ENCODE measurements at places on chromosomes 12 and 14.
A peak's percentile ranks its signal among the peaks of the same experiment; 100 is the strongest.

GRCh38 chr12:112107306-112108201, 1.0 kb downstream of the NAA25 start:
- DNase-seq = no peak

- peak; percentile 85 for DNase-seq
These were observed 35.9 kb upstream of the FOS start for GRCh38 chr14:75242546-75243273.

DNA sequence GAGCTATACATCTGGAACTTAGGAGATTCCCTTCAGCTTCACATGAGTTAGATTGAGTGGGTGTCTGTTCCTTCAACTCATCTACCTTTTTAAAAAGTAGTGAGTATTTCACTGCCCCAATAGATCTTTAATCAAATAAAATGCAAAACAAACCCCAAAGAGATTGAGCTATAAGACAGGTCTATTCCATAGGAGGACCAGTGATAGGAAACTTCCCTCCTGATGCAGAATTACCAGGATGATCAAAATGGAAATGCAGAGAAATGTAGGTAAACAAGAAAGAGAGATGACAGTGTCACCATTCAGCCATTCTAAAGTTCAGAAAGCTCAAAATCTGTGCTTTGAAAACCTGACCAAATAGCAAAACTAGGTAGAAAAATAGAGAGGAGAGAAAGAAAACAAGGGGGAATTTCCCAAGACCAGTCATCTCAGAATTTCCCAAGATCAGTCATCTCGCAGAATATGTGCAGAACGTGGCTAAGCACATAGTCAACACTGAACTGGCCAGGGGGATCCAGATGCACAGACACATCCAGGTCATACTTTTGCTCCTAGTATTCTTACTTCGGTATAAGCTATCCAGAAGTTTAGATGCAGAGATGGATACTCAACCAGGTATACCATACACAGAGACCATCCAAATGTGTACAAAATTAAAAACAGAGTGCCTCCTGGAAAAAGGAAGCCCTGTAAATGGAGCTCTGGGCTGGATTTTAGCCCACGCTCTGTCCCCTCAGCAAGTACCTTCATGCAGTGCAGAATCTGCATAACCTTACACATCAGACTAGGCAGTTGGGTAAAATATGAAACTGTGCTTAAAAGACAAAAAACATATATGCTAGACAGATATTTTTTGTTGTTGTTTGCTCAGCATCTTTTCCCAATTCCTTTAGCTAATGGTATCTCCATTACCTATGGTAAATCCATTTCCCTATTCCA, 27.4 kb downstream of the SLC41A2 start:
- DNase-seq = no peak

DNA sequence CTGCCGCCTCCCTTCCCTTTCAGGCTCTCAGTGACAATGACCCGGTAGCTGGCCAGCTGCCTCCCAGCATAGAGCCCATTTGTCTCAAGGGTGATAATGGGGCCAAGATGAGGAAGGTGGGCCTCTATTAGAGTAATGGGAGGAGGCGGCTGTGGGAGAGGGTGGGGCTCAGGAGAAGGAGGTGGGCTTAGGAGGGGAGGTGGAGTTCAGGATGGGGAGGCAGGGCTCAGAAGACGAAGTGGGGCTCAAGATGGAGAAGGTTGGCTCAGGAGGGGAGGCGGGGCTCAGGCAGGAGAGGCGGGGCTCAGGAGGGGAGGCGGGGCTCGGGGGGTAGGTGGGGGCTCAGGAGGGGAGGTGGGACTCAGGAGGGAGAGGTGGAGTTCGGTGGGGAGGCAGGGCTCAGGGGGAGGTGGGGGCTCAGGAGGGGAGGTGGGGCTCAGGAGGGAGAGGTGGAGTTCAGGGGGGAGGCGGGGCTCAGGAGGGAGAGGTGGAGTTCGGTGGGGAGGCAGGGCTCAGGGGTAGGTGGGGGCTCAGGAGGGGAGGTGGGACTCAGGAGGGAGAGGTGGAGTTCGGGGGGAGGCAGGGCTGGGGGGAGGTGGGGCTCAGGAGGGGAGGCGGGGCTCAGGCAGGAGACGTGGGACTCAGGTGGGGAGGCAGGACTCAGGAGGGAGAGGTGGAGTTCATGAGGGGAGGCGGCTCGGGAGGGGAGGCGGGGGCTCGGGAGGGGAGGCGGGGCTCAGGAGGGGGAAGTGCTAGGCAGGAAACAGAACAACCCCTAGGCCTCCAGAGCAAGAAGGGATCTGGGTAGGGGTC, 36.8 kb downstream of the IQSEC3 start:
- DNase-seq = peak; percentile 100

DNA sequence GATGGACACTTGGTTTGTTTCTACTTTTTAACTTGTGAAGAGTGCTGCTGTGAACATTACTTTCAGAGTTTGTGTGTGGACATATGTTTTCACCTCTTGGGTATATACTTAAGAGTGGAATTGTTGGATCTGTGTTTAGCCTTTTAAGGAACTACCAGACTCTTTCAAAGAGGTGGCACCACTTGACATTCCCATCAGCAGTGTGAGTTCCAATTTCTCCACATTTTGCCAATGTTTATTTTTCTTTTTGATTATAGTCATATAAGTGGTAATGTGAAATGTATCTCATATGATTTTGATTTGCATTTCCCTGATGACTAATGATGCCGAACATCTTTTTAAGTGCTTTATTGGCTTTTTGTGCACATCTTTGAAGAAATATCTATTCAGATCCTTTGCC, 44.8 kb downstream of the ARHGAP5 start:
- no peak for DNase-seq

DNA sequence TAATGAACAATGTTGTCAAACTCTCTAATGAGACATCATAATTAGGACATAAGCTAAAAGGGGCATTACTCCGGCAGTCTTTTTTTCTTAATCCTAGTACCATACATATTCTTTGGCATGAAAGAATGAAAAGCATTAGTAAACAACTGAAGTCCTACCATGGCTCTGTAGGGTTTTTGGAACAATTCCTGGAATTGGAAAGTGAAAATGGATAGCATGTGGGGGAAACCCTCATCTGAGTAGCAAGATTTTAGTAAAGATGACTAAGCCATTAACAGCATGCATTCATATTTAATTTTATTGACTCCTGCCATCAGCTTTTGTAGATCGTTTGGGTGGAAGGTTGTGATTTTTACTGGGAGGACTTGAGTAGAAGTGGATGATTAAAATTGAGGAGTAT, 216.2 kb upstream of the PDZRN4 start:
- DNase-seq = no peak

DNA sequence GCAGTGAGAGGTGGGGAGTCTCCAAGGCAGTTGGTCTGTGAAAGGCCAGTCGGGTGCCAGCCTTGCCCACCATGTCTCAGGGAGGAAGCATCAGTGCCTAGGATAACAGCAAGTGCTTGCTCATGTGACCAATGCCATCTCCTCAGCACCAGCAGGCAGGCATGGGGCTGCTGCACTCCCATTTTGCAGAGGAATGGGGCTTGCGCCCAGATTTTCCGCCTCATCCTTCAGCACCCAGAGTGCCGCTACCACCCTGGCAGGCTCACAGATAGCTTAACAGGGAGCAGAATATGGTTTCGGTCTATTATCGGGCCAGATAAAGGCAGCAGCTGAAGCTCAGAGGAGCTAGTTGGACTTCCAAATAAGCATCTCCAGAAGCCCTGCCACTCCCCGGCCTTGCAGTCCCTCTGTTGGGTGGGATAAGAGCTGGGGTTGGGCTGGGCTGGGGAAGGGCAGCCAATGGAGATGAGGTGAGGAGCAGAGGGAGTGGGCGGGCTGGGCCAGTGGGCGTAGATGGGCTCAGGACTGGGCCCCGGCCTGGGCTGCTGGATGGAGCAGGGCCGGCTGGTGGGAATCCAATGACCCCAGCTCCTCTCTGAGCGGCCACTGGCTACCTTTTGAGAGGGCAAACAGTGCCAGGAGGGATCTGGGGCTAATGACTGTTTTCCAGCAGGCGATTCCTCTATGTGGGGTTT, 8.4 kb upstream of the KRT80 start:
- DNase-seq = no peak

- DNase-seq = no peak
These were observed 51.5 kb downstream of the DCAF5 start for GRCh38 chr14:69101331-69101826.

DNA sequence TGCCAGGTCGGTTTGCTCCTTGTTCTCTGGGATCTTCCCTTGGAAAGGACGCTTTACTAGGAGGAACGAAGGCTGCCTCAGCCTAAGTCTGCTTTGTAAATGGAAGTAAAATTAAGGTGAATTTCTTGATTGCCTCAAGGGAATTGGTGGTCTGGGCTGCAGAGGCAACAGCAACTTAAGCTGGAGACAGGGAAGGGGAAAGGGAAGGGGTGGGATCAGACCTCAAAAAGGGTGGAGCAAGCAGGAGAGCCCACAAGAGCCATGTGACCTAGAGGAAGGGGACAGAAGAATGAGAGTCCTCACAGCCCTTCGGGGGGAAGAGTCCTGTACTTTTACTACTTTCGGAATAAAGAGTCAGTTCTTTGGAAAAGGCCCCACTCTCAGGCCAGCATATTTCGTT, 147.9 kb downstream of the PPM1H start:
- no peak for DNase-seq

DNA sequence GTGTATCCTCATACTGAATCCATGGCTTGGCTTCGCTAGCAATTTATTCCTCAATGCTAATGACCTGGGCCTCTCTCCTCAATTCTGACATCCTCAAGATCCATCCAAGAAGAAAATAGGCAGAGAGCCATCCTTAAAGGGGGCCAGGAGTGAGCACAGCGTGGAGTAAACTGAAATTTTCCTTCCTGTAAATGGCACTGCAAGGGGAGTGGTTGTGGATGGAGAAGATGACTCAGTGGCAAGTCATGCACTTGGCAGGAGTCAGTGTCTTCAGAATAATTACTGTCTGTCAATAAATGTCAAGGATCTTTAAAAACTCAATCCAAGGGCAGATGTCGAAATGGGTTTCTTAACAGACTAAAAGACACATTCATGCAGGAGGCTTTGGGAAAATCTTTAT, 88.0 kb upstream of the TMEM132C start:
- no peak for DNase-seq

GRCh38 chr14:90534091-90534837, 137.4 kb downstream of the CALM1 start:
- no peak for DNase-seq

- no peak for DNase-seq
These were observed 23.3 kb downstream of the C14orf132 start for GRCh38 chr14:96062506-96062905.

DNA sequence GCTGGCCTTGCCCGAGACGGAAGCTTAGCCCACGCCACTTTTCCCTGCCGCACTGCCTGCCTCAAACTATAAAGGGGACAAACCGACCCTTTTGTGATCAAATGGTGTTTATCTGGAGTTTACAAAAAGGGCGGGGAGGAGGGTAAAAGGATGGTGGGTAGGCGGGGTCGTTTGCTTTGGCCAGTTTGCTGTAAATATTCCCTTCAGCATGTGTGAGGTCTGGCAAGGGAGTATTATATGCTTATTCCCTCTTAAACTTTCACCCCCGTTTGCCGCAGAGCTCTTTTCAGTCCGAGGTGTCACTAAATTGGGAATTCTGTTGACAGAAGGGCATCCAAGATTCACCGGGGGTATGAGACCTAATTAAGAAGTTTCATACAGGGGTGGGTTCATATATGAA, 3.8 kb upstream of the TBX3 start:
- no peak for DNase-seq

DNA sequence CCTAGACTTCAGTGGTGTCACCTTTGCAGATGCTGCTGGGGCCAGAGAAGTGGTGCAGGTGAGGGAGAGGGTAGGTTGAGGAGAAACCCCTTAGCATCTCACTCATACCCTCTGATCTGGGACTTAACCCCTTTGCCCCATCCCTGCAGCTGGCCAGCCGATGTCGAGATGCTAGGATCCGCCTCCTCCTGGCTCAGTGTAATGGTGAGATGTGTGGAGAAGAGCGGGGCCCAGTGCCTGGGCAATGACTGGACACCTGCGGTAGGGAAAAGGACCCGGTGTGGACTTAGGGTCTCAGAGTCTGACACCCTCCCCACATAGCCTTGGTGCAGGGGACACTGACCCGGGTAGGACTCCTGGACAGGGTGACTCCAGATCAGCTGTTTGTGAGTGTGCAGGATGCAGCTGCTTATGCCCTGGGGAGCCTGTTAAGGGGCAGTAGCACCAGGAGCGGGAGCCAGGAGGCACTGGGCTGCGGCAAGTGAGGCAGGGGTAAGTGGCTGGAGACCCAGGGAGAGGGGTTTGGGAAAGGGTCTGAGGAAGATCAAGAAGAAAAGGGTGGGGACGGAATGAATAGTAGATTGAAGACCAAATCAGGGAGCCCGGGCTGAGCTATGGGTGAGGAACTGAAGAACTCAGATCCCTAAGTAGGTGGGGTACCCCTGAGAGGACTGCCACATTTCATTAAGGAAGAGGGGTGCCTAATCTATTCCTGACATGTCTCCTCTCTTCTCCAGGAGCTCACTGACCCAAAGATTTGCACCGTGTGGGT, 7.6 kb downstream of the B4GALNT1 start:
- no peak for DNase-seq

GRCh38 chr14:62003701-62004100, 241.5 kb downstream of the SNAPC1 start:
- no peak for DNase-seq

GRCh38 chr12:85796001-85796400, 40.2 kb downstream of the RASSF9 start:
- no peak for DNase-seq

DNA sequence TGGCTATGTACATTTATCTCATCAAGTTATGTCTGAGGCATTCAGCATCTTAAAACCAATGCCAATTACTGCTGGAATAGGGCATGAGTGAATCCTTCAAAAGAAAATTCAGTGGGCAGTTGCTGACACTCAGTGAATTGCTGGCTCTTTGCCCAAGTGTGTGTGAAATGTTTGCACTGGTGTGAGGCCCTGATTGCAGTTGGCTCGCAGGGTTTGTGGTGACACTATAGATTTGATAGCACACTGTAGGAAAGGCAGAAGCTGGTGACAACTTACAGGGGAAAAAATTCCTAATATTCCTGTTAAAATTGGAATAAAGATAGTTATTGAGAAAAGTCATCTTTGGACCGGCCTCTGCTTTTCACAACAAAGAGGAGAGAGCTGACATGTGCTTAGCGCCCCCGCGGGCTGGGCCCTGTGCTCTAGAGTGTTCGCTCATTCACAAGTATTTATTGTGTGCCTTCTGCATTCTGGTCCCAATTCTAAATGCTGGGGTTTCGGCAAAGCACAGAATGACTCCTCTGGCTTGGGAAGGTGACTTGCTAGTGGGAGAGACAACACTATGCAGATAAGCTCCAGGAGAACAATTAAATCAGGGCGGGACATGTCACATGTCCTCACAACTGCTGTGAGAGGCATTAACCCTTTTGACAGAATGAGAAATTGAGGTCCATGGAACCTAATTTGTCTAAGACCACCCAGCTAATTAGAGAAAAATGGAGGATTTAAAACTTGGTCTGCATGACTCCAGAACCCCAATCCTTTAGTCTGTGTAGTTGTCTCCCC, 418.7 kb downstream of the NPAS3 start:
- no peak for DNase-seq

DNA sequence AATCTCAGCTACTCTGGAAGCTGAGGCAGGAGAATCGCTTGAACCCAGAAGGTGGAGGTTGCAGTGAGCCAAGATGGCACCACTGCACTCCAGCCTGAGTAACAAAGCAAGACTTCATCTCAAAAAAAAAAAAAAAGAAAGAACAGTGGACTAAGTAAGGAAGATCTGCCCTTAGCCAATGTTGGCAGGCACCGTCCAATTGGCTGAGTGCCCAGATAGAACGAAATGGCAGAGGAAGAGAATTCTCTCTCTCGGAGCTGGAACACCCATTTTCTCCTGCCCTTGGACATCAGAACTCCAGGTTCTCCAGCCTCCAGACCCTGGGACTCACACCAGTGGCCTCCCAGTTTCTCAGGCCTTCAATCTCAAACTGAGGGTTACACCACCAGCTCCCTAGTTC, 49.9 kb downstream of the ESR2 start:
- DNase-seq = no peak

- DNase-seq = no peak
These were observed 38.0 kb downstream of the LTBP2 start for GRCh38 chr14:74574090-74574433.

All from NCI-H1436 (cell line).